ENCODE measurements at places on chromosomes 7 and 10.

- no peak for DNase-seq
These were observed 91.4 kb downstream of the ZFAND4 start for GRCh38 chr10:45581216-45581549.

DNA sequence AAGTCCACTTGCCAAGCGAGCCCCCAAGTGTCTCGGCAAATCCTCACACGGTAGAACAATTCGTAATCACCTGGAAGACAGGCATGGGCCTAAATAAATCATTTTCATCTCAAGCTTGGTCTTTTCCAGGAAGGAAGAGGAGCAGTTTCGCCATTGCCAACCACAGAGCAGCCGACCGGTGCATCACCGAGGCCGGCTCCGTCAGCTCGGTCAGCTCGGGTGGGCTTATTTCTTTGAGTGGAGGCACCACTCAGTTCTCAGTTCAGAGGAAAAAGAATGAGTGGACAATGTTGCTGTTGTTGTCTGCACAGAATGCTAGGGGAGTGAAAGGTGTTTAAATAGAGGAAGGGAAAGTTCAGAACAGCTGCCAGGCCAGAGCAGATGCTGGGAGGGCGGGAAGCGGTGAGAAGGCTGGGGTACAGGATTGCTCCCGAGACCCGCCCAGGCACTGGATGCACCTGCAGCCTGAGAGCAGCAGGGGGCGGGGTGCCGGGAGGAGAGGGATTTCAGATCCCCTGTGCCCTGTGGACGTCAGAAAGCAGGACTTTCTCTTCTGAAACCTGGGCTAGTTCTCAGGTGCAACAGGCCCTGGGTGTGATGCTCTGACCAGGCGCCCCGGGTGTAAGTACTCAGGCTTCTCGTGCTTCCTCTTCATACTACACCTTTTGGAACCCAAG, 17.7 kb upstream of the IGFBP3 start:
- no peak for DNase-seq

DNA sequence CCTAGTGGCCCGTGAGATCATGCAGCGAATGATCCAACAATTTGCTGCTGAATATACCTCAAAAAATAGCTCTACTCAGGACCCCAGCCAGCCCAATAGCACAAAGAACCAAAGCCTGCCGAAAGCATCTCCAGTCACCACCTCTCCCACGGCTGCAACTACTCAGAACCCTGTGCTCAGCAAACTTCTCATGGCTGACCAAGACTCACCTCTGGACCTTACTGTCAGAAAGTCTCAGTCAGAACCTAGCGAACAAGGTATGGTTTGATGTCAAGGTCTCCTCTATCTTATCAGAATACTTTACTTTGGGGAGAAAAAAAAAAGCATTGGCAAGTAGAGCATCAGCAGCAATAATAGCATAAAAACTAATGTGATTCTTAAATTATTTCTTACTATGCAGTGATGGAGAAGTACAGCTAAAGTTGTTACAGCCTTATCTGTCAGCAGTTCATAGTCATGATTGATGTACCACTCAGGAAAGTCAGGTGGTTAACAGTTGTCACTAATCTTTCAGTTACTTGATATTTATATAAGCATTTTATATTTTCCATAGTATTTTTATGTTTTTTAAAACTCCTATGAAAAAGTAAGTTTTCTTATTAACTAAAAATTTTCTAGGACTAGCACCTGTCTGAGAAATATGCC, 117.1 kb downstream of the LCOR start:
- no peak for DNase-seq

DNA sequence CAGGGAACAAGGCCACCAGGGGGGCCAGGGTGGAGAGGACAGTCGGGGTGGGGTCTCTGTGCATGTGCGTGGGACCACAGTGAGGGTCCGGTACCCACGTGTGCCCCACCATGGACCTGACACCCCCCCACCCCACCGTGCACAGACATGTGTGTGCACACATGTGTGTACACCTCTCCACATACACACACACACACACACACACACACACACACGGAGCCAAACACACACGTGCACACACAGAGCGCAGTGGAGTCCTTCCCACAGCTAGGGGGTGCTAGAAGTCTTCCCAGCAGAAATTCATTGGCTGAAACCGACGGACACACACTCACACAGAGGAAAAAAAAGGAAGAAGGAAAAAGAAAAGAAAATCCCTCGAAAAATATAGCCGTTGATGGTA, 42.8 kb upstream of the GNA12 start:
- DNase-seq: no peak

DNA sequence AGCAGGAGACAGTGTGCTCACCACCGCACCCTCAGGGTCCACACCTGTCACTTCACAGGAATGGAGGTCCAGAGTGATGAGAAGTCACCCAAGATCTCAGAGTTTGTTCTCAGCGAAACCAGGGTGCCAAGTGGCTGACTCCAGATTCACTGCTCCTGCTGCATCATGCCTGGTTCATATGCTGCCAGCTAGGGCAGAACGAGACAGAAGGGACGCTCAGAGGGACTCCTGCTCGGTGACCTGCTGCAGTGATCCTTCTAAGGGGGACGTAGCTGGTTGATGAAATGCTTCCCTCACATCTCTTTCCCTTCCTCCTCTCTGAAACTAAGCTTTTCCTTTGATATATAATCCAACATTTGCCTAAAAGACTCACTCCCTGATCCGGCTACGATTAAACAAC, 248.5 kb downstream of the SFMBT2 start:
- DNase-seq: no peak

GRCh38 chr7:41491883-41492471, 210.9 kb downstream of the INHBA start:
- DNase-seq: no peak

DNA sequence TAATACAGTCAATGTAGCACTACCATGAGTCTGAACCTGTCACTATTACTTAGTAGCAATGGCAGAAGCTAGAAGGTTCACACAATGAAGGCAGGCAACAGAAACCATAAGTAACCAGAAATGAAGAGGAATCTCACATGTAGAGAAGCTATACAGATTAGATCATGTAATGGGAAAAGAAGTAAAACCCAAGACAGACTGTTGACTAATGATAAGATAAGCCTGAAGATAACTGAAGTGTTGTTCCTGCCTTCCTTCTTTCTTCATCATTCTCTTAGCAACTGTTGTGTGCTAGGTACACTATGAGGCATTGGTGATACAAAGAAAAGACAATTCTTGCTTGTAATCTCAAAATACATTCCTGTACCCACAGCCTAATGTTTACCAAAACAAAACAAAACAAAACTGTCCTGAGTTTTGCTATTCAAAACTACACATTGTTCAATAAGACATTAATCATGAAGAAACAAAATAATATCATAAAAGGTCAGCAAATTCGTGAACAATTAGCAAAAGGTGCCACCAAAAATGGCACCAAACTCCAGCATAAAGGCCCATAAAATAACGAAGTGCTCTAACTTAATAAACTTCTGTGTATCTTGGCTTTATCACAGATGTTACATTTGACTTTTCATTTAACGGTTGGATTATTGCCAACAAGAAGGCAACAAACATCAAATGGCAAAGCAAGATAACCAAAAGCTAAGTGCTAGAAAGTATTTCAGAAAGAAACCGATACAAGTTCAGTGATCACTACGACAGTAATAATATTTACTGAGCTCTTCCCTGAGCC, 27.1 kb downstream of the ZNF800 start:
- DNase-seq: no peak

DNA sequence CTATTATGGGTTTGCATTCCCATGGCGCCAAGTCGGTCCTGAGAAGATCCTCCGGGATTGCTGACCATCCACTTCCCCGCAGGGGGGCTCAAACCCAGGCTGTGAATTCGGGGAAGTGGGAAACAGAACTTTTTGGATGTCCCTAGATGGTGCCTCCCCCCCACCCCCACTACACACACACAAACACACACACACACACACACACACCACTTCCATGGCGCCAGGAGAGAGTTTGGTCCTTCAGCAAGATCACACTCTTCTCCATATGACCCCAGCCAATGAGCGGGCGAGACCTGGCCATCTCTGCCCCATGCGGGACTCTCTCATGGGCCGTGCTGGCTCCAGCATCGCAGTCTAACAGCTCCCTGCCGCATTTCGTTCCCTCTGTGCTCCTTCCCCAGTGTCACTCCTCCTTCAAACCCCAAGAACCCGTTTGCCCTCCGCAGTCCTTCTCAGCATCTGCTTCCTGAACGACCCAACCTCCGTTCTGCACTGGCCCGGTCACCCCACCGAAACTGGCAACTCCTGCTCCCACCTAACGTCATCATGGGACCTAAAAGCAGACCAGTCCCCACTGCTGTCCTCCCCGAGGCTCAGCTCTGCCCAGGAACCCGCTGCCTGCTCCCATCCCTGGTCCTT, 32.1 kb upstream of the TNRC18 start:
- DNase-seq: no peak

DNA sequence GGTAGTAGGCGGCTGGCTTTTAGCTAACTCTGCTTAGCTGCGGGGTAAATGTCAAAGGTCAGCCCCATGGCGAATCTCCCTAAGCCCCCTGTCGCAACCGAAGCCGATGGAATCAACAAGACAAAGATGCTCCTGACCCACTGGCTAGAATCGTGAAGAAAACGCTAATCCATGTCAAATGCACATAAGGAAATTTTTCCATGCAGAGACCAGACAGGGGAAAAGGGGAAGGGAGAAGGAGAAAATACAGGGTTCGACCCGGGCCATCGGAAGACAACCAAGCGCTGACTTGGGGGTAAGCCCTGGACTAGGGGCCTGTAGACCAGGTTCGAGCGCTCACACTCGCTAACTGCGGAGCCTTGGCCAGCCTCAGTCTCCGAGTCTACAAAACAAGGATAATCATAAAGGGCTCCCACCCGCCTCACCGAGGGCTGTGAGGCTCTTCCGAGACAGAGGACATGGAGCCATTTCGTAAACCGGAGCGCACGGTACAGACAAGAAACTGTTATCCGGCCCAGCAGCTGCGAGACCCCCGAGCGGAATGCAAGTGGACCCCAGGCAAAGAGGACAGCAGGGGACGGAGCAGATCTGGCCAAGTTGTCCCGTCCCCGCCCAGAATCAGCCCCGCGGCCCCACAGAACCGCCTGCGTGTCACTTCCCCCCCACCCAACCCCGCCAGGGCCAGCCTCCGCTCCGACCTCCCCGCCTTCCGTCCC, 507 bp downstream of the SAR1A start:
- no peak for DNase-seq

- no peak for DNase-seq
These were observed 131.0 kb downstream of the KAT6B start for GRCh38 chr10:74957285-74957961.

GRCh38 chr7:34064519-34065158, 159.3 kb downstream of the BMPER start:
- DNase-seq: no peak

GRCh38 chr7:15628876-15629275, 57.6 kb downstream of the MEOX2 start:
- DNase-seq: no peak

DNA sequence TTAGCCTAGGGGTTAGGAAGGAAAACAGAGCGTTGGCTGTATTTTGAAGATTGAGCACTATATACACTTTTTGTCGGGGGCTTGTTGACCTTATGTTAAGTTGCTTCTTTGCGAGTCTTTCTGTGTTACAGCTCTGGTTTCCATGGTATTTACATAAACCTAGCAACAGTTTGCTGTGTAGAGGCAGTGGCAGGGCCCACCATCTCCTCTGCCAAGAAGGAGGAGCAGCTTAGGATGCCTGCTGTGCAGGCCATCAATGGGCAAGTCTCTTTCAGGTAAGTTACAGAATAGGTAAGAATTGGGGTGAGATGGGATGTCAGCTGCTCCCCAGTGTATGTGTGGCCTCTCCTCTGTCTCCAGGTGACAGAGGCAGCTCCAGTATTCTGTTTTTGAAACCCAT, 485.5 kb downstream of the LRMDA start:
- DNase-seq: no peak

DNA sequence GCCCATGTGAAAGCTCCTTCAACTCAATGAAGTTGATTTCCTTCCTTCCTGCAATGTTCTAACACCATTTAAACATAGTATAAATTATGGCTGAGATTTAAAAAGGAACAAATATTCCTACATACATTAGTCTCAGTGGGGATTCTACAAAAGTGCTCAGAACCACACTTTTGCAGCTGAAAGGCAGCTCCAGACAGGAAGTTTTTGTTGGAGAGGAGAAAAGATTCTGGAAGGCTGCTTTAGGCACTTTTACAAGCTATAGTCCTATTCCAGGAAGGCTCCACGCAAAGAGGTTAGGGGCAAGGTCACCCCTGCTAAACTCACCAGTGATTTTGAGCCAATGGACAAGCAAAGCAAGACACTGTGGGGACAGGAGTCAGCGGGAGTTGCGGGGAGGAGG, 179.2 kb upstream of the CDCA7L start:
- DNase-seq: no peak

DNA sequence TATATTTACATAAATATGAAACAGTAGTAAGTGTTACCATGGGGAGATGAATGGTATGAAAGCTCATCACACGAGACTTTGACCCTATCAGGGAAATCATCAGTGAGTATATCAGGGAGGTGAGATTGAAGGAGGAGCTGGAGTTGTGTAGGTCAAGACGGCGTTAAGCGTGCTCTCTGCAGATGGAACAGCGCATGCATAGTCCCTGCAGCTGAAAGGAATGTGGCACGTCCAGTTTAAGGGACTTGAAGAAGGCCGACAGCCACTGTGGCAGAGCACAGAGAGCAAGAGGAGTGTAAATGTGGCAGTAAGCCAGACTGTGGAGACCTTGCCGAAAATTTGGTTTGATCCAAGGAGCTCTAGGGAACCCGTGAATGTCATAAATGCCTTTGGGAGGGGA, 38.9 kb downstream of the POU6F2 start:
- no peak for DNase-seq

All from stimulated activated CD8-positive, alpha-beta memory T cell treated with anti-CD3 and anti-CD28 coated beads, Interleukin-7, amount 100 ng/mL, for 4 hours (primary cell).